Activated CD8-positive, alpha-beta memory T cell treated with anti-CD3 and anti-CD28 coated beads for 4 hours (primary cell): ENCODE measurements at places on chromosomes 3 and 15.

- DNase-seq = no peak
These were observed 59.1 kb upstream of the CDV3 start for GRCh38 chr3:133514418-133514817.

GRCh38 chr3:109933576-109933975 lies 596.2 kb upstream of the DPPA4 start:
- DNase-seq = no peak

DNA sequence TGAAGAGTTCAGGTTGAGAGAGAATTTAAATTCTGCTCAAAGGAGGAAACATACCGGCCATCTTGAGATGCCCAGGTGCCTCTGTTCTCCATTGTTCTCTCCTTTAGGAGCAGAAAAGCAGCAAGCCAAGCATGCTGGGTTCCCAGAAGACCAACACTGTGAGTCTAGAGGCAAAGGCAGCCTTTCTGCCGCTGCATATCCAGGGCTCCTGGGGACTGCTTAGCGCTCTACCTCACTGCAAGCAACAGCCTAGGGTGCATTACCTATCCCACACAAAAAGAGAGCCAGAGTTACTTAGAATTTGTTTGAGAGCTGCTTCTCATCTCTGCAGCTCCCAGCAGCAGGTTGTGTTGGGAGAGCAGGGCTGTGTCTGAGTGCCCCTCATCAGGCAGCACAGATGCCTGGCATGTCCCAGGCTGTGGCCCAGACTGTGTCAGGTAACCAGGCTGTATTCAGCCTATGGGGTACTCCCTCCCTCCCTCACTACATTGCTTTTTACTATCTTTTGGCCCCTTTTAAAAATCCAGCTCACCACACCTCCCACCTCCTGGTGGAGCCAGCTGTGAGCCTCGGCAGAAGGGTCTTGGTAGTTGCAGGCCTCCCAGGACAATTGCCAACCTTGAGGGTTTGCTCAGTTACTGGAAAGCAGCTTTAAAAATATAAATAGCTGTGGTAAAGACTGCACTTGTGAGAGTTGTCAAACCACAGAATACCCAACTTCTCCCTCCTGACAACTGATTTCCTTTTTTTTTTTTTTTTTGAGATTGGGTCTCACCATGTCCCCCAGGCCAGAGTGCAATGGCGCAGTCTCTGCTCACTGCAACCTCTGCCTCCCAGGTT lies 30.2 kb downstream of the BCL2L10 start:
- no peak for DNase-seq

DNA sequence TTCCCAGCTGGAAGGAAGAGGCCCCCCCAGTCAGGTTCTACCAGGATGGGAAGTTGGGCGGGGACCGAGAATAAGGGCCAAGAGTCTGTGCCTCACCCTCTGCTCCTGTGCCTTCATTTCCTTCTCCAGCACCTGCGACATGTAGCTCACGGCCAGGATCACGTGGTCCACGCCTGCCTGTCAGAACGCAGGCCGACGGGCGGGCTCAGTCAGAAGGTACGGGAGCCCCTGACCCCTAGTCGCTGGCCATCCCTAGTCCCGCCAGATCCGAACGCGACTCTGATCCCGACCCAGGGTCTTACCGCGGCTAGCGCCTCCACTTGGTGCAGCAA lies 489 bp downstream of the GMPPB start:
- no peak for DNase-seq

DNA sequence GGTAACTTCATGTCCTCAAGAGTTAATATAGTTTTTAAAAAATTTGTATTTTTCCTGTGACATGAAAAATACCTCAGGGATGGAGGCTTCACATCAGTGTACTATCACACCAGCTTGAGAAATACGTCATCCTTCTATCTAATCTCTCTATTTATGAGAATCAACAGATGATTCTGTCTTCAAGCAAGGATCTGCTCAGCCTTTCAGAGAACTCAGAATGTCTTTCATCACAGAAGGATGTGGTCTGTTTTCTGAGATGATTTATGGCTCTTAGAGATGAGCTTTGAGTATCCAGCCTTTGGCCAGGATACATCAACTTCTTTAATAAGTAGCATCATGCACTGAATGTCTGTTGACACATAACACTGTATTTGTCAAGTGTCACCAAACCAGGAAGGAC lies 193.9 kb downstream of the DTWD1 start:
- DNase-seq = no peak

DNA sequence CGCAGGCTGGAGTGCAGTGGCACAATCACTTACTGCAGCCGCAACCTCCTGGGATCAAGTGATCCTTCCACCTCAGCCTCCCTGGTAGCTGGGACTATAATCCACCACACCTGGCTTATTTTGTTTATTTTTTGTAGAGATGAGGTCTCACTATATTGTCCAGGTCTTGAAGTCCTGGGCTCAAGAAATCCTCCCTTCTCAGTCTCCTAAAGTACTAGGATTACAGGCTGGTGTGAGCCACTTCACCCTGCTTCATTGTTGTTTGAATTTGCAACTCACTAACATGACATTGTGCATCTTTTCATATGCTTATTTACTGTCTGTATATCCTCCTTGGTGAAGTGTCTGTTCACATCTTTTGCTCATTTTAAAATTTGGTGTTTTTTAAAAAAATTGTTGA lies 10.1 kb downstream of the PARP15 start:
- no peak for DNase-seq
